Activated CD8-positive, alpha-beta memory T cell treated with anti-CD3 and anti-CD28 coated beads for 4 hours (primary cell): ENCODE measurements at places on chromosomes 4 and X.
A peak's percentile ranks its signal among the peaks of the same experiment; 100 is the strongest.

GRCh38 chrX:130049821-130050220 lies 60.5 kb downstream of the ELF4 start:
- no peak for DNase-seq

DNA sequence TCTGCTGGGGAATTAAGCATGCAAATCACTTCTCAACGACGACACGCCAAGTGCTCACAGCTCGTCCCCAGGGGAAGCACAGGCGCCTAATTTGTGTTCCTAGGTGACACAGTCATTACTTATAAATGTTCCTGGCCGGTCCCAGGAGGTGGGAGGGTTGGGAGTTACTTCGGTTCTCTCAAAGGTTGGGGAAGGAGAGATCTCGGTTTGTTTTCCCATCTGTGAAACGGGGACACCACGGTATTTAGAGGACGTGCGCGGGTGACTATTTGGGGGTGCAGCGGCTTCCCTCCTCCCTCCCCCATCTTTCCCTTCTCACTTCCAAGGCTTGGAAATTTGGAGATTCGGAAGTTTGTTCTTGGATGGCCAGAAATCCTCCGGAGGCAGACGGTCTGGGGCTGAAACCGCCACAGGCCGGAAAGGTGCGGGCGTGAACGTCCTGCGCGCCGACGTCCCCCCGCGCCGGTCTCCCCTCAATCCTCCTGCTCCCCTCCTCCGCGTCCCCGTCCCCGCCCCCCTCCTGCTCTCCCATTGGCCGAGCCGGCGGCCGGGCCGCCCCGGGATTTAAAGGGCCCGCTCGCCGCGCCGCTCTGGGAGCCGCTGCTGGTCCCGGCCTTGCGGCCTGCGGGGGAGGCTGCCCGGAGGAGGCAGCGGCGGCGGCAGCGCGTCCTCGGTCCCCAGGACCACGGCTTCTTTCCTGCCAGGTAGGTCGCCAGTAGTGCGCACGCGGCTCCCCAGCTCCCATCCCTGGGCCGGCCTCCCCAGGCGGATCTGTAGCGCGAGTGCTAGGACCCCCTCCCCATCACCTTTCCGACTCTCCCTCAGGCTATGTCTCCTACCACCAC lies at the start of gene PORCN:
Gene PORCN, plus strand, starts transcription at position 593 of the 845 bp plus-strand sequence. CDS start 829 bp downstream, outside the sequence.
- DNase-seq, result peak; percentile 63

- DNase-seq, result no peak
Observed at GRCh38 chr4:128700659-128701350, 108.7 kb upstream of the JADE1 start.

- no peak for DNase-seq
Observed at GRCh38 chr4:89939546-89939945, 44.9 kb downstream of the MMRN1 start.

GRCh38 chrX:136162827-136163570 lies 15.7 kb downstream of the FHL1 start:
- no peak for DNase-seq

DNA sequence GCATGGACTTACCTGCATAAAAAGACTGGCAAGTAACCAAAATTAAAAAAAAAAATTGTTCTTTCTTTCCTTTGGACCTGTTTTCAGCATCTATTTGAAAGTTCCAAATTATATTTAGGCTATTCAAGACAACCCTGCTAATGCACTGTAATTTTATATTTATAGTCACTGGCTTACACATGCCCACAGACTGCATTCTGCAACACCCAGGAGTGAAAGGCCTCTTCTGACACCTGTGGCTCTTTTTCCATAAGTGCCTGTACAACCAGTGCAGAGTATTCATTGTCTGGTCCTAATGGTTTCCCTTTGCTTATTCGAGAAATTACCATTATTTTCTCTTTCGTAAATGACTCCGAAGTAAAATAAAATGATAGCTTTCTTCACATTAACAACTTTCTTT lies 143.3 kb downstream of the RNF150 start:
- no peak for DNase-seq

DNA sequence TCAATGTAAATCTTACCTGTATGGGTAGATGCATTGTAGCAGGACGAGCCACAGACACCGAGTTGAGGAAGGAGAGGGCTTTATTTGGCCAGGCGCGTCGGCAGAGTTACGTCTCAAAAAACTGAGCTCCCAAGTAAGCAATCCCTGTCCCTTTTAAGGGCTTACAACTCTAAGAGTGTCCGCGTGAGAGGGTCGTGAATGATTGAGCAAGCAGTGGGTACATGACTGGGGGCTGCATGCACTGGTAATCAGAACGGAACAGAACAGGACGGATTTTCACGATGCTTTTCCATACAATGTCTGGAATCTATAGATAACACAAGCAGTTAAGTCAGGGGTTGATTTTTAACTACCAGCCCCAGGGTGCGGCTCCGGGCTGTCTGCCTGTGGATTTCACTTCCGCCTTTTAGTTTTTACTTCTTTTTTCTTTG lies 524.9 kb upstream of the HTR2C start:
- DNase-seq, result no peak

DNA sequence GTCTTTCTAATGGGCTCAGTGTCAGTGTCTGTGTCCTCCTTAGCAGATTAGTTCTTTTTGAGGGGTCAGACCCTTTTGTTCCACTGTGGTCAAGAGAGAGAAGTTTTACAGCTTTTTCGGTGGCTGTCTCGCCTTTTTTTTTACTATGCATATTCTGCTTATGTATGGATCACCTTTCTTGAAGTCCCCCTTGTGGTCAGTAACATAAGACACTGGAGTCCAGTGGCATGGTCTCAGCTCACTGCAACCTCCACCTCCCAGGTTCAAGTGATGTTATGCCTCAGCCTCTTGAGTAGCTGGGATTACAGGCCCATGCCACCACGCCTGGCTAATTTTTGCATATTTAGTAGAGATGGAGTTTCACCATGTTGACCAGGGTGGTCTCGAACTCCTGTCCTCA lies 54.0 kb upstream of the PGRMC2 start:
- no peak for DNase-seq

GRCh38 chr4:113840861-113841260 lies 79.3 kb upstream of the CAMK2D start:
- DNase-seq, result no peak

DNA sequence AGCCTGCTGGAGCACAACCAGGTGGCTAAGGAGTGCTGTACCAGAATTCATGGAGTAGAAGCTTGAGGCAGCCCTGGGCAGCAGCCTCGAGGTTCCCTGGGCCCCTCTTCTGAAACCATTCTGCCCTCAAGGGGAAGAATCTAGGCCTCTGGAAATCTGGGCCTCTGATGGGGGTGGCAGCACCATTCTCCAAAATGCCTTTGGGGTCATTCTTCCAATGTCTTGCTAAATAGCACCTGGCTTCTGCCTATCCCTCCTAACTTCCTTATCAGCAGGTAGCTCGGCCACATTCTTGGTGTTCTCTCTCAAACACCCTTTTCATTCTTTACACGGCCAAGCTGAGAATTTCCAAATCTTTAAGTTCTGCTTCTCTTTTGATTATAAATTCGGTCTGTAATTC lies 473.6 kb downstream of the BCOR start:
- no peak for DNase-seq

GRCh38 chr4:8439914-8440491 lies 520 bp downstream of the ACOX3 start:
- no peak for DNase-seq

DNA sequence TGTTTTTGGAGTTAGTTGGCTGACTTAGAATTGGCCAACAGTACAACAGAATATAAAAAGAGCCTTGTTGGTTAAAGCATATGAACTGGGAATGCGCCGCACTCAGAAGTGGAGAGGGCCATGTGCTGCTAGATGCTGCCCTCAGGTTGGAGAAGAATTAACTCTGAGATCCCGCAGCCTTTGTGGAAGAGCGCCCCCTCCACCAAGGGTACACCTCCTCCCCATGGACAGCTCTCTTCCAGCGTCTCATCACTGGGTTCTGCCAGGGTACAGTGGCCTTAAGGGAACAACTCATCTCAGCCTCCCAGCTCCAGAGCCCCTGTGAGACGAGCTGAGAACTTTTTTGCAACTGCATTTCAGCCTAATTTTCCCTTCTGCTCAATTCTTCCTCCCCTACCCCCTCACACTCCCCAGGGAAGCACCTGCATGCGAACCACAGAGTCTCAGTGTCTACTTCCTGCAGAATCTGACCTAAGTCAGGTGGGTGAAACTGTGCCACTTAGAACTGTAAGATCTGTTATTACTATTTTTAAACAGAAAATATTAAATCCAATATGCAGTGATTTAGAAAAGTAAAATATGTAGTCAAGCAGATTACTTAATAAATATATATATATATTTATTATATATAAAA lies 380.6 kb downstream of the RAB28 start:
- no peak for DNase-seq

DNA sequence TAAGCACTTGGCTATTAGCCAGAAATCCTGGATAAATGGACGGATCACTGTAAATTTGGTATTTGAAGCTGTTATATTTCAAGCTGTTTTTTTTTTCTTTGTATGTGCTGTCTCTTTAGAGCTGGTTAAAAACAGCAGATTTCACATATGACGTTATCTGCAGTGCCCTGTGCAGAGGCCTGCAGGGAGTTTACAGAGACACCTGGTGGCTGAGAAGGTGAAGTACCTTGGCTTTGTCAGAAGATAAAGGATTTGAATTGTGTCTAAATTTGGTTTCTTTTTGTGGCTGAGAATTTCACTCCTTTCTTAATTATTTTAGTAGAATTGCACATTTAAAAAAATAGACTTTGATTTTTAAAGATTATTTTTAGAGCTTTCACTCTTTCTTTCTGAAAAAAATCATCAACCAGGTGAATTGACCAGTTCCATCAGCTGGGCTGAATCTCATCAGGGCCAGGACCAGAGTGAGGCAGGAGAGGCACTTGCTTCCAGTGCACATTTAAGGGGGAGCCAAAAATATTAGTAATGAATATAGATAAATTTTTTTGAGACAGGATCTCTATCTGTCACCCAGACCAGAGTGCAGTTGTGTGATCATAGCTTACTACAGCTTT lies 9.6 kb upstream of the CHRNA9 start:
- peak; percentile 15 for DNase-seq

GRCh38 chr4:91592125-91592524 lies 711.6 kb upstream of the GRID2 start:
- no peak for DNase-seq

DNA sequence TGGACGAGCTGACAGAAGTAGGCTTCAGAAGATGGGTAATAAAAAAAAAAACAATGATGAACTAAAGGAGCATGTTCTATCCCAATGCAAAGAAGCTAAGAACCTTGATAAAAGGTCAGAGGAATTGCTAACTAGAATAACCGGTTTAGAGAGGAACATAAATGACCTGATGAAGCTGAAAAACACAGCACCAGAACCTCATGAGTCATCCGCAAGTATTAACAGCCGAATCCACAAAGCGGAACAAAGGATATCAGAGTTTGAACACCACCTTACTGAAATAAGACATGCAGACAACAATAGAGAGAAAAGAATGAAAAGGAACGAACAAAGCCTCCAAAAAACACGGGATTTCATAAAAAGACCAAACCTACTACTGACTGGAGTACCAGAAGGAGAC lies 10.5 kb downstream of the NELFA start:
- DNase-seq, result no peak

- no peak for DNase-seq
Observed at GRCh38 chr4:122588453-122589238, 32.2 kb downstream of the IL21 start.

- peak; percentile 67 for DNase-seq
Observed at GRCh38 chrX:153333821-153334653, at the start of gene ZNF275. Gene ZNF275 (plus strand): TSS chrX:153334153. CDS start chrX:153336680, 2,527 bp downstream.

DNA sequence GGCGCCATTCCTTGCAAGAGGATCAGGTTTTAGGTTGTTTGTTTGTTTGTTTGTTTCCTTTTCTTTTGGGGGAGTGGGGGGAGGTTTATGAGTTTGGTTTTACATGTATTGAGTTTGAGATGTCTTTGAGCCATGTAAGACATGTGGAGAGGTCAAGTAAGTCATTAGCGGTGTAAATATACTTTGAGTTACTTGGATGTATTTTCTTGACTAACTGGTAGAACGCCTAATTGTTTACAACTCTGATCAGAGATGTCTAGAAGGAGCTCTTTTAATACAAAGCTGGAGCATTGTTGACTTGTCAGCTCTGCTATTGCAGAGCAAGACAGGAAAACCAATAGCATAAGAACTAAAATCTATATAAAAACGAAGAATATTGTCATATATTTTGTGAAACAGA lies 57.1 kb downstream of the ANXA3 start:
- no peak for DNase-seq

DNA sequence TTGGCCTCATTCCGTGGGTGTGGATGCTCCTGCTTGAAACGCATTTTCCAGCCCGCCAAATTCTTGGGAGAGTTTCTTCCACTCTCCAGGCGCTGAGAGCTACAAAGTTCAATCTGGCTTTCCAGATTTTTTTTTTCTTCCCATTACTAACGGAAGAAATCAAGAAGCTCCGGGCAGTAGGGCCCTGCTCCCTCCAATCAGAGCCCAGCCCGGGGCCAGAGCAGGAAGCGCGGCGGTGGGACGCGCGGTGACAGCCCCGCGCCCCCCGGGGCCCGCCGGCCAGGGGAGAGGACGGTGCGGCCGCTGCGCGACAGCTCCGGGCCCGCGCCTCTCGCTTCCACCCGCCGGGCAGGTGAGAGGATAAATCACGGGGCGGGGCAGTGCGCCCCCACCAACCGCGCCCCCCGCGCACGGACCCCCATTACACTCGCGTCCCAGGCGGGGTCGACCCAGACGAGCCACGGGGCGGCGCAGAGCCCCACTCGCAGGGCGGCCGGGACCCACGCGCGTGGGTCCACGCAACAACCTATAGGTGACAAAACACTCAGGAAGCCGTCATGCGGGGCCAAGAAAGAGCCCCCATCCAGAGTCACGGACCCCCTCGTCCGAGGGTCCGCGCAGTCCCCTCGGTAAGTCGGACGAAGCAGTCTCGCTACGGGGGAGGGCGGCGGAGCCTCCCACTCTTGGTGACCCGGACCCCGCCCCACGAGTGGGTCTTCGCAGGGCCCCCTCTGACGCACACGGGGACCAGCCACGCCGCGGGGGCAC lies 868 bp downstream of the AFAP1 start:
- DNase-seq, result no peak
